ENCODE measurements at places on chromosomes 7 and 10. TPM values are rescaled to one million over a fixed set of nuclear protein-coding genes. Genes with fewer than 3 reads are reported as not detected.
A peak's percentile ranks its signal among the peaks of the same experiment; 100 is the strongest.

The ACBD7 gene
- 6.1 TPM for total RNA-seq

- no peak for DNase-seq
These were observed 235.2 kb downstream of the DPP6 start for GRCh38 chr7:154287356-154287755.

DNA sequence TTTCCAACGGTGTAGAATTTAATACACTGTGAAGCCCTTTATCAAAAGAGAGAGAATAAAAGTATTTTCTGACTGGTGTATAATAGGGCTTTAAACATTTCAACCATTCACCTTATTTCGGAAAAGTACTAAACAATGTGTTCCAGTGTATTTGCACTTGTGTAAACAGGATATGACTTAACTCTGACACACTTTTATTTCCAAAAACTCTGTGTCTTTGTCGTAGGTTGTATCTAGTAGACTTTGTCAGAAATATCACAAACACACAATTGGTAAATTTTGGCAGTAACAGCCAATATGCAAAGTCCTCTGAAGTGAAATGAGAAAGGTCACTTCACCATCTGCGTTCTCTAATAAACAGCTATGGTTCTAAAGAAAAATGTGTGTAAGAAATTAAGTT lies 10.3 kb upstream of the TSPAN13 start:
- DNase-seq = no peak

The CYCS gene
- total RNA-seq = 115 TPM

- no peak for DNase-seq
These were observed 17.9 kb upstream of the CSGALNACT2 start for GRCh38 chr10:43120116-43120928.

- no peak for DNase-seq
These were observed 17.1 kb upstream of the AKR1B1 start for GRCh38 chr7:134476044-134476443.

DNA sequence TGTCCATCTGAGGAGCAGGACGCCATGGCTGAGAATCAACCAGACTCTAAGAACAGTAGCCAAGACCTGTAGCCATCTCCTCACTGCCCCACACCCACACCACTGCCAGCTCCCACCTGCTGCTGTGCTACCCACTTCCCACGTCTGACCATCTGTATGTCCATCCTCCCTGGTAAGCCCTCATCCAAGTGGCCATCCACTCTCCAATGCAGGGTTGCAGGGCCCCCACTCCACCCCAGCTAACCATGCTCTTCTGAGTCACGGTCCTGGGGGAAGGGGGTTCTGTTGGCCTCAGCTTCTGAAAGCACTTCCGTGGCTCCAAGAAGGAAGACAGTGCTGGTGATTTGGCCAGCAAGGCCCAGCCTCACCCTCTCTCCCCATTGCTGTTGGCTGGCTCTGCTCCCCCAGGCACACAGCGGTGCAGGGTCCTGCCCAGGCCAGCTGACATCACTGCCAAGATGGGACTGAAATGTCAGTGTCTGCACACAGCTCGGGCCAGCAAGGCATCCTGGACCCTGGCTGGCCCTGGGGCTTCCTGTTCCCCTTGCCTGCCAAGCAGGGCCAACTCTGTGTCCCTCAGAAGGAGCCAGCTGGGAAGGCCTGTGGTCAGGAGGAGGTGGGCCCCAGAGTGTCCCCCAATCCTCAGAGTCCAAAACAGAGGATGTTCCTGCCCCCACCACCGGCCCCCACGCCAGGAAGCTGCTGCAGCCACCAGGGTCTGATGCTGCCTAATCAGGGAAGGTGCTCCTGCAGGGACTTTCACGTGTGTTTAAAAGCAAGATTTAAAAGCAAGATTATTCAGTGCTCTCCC lies 17.5 kb downstream of the RASGEF1A start:
- DNase-seq = peak; percentile 47

The FAM25G gene
- not detected for total RNA-seq

- peak; percentile 84 for DNase-seq
These were observed 50.5 kb upstream of the FOXK1 start for GRCh38 chr7:4631380-4632179.

Measured in H7 (cell line).